Coronary artery (tissue), 2 donors: ENCODE measurements at places on chromosomes 12 and 14.

GRCh38 chr12:57230381-57231155 lies 1.1 kb downstream of the SHMT2 start:
- DNase-seq = no peak

- DNase-seq = peak; percentile 12
Measured at GRCh38 chr14:64700894-64701293, 3.3 kb upstream of the PLEKHG3 start.

DNA sequence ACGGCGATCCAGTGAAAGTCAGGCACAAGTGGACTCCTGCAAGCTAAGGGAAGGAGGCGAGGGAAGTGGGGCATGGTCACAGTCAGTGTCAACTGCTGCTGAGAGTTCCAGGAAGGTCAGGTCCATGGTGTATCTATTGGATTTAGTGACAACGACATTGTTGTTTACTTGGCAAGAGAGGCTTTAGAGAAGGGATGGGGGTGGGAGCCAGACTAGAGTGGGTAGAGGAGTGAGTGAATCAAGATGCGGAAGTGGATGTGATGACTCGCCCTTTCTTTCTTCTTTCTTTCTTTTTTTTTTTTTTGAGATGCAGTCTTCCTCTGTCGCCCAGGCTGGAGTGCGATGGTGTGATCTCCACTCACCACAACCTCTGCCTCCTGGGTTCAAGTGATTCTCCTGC lies 12.5 kb downstream of the P2RX7 start:
- no peak for DNase-seq

- no peak for DNase-seq
Measured at GRCh38 chr14:59463787-59464485, 1.2 kb downstream of the GPR135 start.

- DNase-seq = no peak
Measured at GRCh38 chr12:92007787-92008186, 137.9 kb downstream of the BTG1 start.

DNA sequence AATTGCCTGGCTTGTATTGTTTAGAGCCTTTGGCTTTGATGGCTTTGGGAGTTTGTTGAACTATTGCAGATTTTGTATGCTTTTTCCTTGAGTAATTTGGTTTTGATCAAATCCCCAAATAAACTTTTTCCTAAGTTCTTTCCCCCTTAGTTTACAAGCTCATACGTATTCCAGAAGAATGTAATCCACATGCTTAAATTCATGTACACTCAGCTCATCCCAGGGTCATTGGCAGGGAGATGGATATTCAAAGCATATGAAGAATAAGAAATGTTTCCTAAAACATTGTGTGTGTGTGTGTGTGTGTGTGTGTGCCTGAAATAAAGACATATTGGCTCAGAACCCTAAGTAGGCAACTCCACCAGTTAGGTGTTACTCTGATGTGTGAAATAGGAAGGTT lies 89.4 kb downstream of the TMEM30B start:
- no peak for DNase-seq

DNA sequence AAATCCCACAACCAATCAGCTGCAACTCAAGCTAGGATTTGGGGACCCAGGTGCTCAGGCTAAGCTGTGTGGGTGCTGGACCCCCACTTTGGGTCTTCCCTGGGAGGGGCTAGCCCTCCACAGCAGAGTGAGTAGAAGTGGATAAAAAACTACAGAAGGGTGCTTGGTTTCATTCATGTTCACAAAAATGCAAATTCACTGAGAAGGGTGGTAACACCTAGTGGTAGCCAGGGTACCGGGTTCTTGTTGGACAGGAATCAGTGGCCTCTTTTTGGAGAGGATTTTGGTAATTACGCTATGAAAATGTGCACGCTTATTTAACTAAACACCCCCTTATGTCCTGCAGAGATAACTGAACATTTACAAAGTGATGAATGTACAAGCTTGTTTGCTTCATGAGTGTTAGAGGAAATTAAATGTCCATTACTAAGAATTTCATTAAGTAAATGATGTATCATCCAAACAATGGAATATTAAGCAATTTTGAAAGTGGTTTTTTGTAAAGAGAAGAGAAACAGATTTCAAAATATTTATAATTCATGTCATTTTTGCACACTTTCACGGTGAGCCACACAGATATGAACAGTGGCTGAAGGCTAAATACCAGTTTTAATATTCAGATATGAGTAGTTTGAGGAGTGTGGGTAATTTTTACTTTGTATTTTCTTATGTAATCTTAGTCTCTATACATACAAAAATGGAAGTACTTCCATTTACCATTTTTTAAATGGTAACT lies 78.3 kb downstream of the DDX51 start:
- no peak for DNase-seq
